ENCODE measurements at places on chromosomes 12 and 14.

GRCh38 chr12:132160601-132161035 lies 16.4 kb downstream of the NOC4L start:
- DNase-seq: no peak

- no peak for DNase-seq
Observed at GRCh38 chr12:96034621-96035282, 635 bp downstream of the LTA4H start.

GRCh38 chr14:93137864-93138263 lies 22.1 kb upstream of the ITPK1 start:
- DNase-seq: no peak

DNA sequence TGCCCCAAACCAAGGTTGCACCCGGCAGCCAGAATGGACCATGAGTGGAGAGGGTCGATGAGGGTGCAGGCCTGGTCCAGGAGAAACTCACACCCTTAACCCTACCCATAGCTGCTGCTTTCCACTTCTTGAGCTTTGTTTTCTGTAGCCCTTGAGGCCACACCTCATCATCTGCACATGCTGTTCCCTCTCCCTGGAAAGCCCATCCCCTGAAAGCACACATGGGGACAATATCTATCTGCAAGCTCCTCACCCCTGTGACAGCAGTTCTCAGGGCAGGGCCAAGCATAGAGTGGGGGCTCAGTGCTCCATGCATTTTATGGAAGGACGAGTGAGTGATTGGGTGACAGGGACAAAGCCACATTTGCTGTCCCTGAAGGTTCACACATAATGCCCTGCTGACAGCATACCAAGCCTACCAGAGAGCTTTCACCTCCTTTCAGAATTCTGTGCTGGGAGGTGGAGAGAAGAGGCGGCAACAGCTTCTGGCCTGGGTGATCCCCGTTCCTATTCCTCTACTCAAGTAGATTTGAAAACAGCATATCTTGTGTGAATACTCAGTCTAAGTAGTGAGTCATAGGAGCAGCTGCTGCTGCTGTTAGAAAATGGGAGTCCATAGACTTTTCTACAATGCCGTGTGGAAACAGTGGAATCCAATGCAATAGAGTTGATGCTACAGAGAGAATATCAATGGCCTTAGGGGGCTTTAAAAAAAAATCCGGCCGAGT lies 44.6 kb downstream of the SRGAP1 start:
- no peak for DNase-seq

DNA sequence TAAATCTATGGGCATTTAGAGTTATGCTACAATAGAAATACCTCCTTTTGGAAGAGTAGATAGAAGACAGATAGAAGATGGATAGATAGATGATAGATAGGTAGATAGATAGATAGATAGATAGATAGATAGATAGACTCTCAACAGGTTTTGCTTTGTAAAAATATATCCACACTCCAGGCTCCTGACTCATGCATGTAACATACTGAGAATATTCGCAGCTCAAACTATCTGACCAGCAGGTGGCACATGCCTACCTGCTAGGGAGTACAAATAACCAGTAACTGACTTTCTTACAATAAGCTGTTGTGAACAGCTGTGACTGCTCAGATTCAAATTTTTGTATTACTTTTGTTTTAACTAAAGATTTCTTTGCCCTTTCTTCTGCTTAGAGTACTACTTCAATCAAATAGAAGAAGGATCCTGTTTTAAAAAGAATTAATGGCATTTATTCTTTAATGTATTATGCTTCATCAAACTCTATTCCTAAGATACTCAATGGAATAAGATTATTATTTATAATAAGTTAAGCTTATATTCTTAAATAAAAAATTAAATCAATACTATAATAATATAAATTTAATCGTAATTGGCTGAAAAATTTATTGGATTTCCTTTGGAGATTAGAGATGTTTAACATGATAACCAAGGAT lies 15.8 kb upstream of the CPNE8 start:
- peak; percentile 3 for DNase-seq

DNA sequence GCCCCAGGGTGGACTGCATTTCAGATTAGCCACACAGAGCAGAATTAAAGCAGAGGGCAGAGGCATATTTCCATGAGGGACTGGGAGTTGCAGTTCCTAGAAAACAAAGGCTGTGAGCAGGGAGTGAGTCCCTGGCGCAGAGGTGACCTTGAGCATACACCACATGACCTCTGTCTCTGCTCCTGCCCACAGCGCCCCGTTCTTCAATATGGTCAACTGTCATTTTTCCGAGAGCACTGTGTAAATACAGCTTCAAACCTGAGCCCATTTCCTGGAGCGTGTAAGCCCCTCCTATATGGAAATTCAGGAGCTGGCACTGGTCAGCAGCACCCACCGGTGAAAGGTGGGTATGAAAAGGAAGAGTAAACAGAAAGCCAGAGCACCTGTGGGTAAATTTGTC lies 192.2 kb upstream of the PELI2 start:
- DNase-seq: no peak

DNA sequence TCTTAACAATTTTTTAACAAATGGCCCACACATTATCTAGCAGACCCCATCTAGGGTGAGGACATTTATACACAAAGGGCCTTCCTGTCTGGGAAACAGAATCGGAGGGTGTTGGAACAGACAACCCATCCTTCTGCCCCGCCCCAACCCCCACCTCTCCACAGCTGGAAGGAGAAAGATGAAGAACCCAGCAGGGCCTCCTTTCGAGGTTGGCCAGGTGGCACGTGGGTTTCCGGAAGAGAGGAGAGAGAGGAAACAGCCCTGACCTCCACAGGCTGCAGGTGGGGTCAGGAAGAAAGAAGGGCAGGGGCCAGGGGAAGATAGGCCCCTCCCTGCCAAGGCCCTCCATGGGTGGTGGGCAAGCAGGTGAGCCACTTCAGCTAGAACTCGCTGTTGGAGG lies 57.2 kb downstream of the LRRC74A start:
- DNase-seq: no peak

Data from stimulated activated CD4-positive, alpha-beta T cell treated with anti-CD3 and anti-CD28 coated beads, Interleukin-1b, Interleukin-23, amount 100 ng/mL, for 1 hour (primary cell).